Suprapubic skin (tissue), 4 donors: ENCODE measurements at places on chromosomes 1 and 21.

- DNase-seq, result no peak
These were observed 55.0 kb downstream of the COL24A1 start for GRCh38 chr1:86101616-86102015.

DNA sequence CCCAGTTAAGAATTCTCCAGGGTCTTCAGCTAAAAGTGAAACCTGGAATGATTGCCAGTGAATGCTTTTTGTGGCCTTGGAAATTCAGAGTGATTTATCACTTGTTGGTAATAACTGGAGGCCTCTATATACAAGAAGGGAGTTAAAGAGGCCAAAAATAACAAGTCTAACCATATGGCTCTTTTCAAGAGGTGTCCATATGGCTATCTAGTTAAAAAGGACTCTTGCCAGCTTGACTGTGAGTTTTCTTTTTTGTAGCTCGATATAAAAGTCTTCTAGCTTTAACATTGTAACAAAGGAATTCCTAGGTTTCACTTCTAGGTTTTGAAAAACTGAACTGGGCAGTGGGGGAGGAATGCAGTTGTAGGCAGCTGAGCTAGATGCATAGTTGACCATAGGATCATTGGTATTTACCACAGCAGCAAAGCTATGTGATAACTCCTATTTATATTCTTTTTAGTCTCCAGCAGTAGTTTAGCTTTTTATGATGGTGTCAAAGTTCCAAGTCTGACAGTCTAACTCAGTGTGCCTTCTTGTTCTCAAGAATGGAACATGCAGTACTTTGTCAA is 44.4 kb downstream of the CACHD1 start:
- no peak for DNase-seq

- no peak for DNase-seq
These were observed 5.7 kb downstream of the FHL3 start for GRCh38 chr1:37999430-38000232.

- no peak for DNase-seq
These were observed 64.8 kb upstream of the PTCH2 start for GRCh38 chr1:44907893-44908292.

GRCh38 chr1:3205815-3206214 is 136.8 kb downstream of the PRDM16 start:
- DNase-seq, result no peak

GRCh38 chr21:34911360-34911759 is 137.7 kb downstream of the RUNX1 start:
- DNase-seq, result no peak

DNA sequence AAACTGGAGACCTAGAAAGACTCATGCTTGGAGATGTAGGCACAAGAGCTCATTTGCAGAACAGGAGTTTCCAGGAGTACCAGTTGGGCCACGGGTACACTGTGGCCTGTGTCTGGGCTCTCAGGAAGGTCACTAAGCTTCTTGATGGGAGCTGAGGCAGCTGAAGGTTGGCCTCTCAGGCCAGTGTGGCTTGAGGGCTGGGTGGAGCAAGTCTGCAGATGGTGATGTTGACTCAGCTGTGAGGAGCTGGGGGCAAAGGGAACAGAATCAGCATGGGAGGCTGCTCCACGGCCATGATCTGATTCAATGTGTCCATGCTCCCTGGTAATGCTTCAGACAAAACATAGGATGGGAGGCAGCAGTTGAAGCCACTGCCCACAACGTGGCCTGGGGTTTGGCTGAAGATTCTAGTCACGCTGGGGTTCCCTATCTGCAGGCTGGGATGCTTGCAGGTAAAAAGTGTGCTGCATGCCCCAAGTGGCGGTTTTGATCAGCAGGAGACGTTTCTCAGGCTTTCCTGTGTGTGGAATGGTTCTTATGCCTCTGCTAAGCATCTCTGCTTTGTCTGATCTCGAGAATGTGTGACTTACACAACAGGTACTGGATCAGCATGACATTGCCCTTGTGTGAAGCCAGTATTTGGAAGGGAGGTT is 15.4 kb upstream of the TENT5C start:
- peak; percentile 29 for DNase-seq

DNA sequence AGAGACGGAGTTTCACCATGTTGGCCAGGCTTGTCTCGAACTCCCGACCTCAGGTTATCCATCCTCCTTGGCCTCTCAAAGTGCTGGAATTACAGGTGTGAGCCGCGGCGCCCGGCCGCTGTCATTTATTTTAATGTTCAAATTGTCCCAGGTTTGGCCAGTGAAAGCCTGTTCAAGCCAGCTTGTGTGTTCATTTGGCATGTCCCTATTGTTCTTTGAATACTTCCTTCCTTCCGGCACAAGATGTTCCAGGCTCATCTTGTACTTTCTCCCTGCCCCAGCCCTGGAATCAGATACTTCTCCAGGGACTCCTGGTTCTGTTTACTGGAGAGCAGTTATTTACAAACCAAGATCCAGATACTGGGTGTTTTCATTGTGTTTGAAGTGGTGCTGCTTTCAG is 37.0 kb downstream of the ZBTB8B start:
- DNase-seq, result no peak

DNA sequence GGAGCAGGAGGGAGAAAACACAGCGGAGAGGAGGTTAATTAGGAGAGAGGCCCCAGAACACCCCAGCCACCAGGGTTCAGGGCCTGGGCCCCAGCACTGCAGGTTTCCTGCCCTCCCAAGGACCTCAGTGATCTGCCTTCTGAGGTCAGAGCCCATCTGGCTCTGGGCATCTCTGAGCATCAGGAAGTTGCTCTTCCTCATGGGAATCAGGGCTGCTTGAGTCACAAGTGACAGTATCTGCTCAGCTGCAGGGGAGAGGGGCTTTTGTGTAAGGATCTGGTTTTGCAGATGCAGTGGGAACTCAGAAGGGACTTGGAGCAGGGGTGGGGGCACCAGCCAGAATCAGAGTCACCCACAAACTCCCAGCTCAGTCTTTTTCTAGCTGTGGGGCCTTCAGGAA is 472.1 kb downstream of the PTPRU start:
- DNase-seq, result no peak

DNA sequence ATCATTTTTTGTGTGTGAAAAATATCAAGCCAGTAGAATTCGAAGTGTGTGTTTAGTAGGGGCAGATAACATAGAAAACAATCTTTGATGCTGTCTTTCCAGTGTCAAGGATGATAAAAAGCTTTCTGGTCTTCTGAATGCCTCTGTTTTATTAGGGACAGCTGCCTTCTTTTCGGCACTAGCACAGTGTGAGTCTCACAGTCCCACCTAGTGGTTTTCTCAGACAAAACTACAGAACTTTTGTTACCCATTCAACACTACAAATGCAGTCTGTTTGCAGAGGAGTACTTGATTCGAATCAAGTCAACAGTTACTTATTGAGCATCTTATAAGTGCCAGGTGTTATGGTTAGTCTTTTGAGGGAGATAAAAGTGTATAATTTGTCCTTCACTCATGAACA is 30.6 kb upstream of the MCOLN3 start:
- no peak for DNase-seq

- DNase-seq, result no peak
These were observed 7.7 kb downstream of the PADI1 start for GRCh38 chr1:17212487-17213121.

- no peak for DNase-seq
These were observed 671.9 kb upstream of the USP24 start for GRCh38 chr1:55886856-55887712.

GRCh38 chr1:101282314-101283038 is 45.7 kb downstream of the S1PR1 start:
- no peak for DNase-seq

DNA sequence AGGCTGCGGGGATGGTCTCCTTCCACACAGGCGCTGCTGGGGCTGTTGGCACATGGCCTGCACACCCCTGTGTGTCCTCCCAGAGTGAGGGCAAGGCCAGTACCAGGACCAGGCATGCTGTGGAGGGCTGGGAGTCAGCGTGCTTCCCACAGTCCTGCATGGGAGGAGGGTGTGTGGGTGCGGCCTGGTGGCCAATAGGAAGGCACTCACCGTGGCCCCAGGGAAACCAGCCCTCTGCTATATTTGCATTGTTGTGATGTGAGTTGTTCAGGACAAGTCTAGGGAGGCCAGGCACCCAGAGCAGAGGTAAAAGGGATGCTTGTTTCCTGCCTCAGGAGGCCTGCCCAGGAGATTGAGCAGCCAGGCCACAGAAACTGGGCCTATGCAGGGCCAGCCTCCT is 59.5 kb downstream of the S100B start:
- DNase-seq, result no peak

DNA sequence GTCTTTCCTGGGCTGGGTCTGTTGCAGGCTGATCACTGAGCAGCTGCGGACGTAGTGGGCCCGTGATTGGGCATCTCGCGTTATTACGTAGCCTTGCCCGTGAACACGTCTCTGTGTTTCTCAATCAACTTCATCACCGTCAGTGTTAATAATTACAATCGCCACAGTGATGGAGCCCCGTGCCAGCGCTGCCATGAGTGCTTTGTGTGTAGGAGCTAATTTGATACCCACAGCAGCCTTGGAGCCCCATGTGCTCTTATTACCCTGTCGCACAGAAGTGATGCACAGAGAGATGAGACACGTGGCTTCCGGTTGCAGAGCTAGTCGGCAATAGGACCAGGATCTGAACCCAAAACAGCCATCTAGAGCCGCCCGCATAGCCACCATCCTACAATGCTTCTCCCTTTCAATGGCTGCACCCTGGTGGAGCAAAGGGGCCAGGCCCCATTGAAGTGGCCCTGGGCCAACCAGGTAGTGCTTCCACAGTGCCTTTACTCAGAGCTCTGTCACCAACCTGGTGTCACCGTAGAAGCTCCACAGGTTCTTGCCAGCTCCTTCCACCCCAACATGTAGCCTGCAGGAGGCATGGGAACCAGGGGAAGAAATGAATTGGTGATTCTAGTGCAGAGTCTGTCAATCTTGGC is 398.5 kb upstream of the VAMP3 start:
- peak; percentile 56 for DNase-seq

- no peak for DNase-seq
These were observed 19.0 kb downstream of the RASSF5 start for GRCh38 chr1:206526064-206526911.

GRCh38 chr1:84390226-84390625 is 8.1 kb upstream of the DNASE2B start:
- DNase-seq, result no peak

- peak; percentile 68 for DNase-seq
These were observed 380.5 kb upstream of the VAMP3 start for GRCh38 chr1:7390604-7391000.
